ENCODE measurements at places on chromosomes 6 and 20. TPM values are rescaled to one million over a fixed set of nuclear protein-coding genes. Genes with fewer than 3 reads are reported as not detected.
A peak's percentile ranks its signal among the peaks of the same experiment; 100 is the strongest.

DNA sequence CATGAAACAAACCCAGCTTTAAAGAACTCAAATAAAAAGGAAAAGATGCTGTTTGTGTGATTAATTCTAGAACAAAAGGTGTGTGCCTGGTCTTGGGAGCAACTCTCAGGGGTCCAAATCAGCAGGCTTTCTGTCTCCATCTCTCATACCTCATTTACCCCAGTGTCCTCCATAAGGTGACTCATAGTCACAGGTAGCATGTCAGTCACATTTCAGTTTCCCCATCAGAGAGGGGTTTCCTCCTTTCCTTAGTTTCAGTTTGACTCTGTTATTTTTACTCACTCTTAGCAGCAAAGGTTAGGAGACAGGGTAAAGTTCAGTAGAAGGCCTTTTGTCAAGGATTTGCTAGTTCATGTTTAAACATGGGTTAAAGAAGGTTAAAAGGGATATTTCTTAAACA lies 46.2 kb downstream of the OGFRL1 start:
- DNase-seq: no peak

DNA sequence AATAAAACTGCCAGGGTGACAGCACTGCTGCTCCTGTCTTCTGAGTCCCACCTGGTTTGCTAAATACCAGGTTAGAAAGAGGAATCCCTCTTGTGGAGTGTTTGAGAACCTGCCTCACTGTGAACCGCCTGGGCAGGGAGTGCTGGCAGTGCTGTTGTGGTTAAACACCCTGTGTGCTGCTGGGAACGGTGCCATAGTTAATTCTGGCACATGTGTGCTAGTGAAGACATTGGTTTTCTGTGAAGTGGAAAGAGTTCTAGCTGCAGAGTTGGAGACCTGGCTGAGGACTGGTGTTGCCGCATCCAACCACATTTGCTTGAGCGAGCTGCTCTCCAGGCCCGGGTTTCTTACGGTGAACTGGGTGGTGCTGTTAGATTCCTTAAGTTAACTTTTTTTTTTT lies 72.7 kb downstream of the IGF2R start:
- no peak for DNase-seq

- DNase-seq: no peak
Measured at GRCh38 chr6:117399126-117399525, 26.6 kb downstream of the ROS1 start.

DNA sequence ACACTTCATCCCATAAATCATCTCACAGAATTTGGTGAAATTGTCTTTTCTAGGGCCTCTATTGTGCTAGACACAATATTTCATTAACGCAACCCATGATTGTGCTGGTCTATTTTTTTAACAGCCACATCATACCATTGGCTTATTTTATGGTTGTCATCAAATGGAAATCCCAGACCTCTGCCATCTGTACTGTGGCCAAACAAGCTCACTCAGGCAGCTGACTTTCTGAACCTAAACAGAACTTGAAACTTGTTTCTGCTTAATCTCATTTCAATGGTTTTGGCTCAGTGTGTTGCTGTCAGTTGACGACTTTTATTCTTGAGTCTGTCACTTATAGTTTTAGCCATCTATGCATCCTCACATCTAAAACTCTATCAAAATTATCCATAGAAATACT lies 111.8 kb downstream of the HAO1 start:
- no peak for DNase-seq

GRCh38 chr6:156719395-156719719 lies 57.8 kb upstream of the ARID1B start:
- DNase-seq: no peak

GRCh38 chr6:56214041-56214702 lies 33.2 kb downstream of the COL21A1 start:
- no peak for DNase-seq

- no peak for DNase-seq
Measured at GRCh38 chr6:3872370-3872854, 23.2 kb downstream of the FAM50B start.

GRCh38 chr6:158852312-158853071 lies 33.3 kb upstream of the EZR start:
- no peak for DNase-seq

DNA sequence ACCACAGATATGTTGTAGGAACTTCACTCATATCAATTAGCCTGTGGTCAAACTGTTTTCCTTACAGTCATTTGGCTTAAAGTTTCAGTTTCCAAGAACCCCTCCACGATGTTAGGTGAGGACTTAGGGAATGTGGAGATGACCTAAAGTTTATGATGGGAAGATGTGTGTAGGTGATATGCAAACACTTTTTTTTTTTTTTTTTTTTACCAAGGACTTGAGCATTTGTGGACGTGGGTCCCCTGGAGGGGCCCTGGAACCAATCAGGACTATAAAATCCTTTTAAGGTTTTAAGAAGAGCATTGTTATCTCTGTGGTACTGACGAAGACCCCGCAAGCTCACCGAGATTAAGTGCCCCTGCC lies 478 bp upstream of the MTHFD1L start:
- peak; percentile 43 for DNase-seq

DNA sequence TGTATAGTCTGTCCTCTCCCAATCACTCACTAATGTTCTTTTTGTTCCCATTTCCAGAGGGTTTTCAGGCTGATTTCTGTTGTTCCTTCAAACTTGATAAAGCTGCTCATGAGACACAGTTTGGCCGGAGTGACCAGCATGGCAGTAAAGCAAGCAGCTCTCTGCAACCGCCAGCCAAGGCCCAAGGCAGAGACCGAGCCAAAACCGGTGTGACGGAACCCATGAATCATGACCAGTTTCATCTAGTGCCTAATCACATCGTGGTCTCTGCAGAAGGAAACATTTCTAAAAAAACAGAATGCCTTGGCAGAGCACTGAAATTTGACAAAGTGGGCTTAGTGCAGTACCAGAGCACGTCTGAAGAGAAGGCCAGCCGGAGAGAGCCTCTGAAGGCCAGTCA lies 14.8 kb upstream of the RPL7L1 start:
- no peak for DNase-seq

- DNase-seq: no peak
Measured at GRCh38 chr6:11964729-11965335, 47.3 kb upstream of the HIVEP1 start.

GRCh38 chr20:47711046-47711752 lies 74.1 kb downstream of the SULF2 start:
- DNase-seq: no peak

DNA sequence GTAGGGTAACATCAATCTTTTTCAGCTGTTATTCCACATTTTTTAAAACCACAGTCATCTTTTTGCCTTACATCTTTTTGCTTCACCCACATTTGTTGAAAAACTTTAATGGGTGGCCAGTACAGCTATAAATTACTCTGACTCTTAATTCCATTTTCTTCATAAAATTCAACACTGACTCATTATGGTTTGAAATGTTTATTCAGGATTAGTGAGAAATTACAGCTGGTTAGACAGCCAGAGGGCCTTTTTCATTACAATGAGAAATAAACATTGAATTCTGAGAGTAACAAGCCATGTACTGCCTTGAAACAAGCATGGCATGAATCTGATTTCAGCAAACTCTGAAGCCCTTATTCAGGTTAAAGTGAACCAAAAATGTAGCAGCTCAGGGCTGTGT lies 19.5 kb downstream of the NDUFAF4 start:
- DNase-seq: no peak

GRCh38 chr6:40482532-40482931 lies 104.6 kb downstream of the LRFN2 start:
- no peak for DNase-seq

- no peak for DNase-seq
Measured at GRCh38 chr6:75098709-75099108, 107.1 kb downstream of the COL12A1 start.

GRCh38 chr6:56757588-56757984 lies 114.9 kb upstream of the DST start:
- peak; percentile 72 for DNase-seq

- DNase-seq: no peak
Measured at GRCh38 chr6:53251033-53251672, 97.6 kb downstream of the ELOVL5 start.

DNA sequence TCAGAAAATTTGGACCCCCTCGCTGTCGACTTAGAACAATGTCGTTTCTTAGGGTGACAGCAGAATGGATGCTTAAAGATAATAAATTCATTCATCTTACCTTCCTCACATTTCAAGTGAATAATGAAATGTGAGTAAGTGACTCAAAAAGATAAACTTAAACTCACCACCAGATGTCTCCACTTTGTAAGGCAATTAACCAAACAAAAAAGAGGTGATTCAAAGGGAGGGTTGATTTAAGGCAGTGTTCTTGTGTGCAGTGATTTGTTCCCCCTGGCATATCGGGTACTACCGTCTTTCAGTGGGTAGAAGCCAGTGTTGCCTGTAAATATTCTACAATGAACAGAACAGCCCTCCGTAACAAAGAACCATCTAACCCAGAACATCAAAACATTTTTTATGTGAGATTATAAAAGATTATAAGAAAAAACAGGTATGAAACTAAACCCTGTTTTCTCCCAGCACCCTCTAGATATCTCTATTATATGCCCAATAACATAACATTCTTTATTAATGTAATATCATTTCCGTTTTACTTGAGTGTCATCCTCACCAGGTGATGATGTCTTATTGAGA lies 589.7 kb downstream of the CBLN4 start:
- DNase-seq: peak; percentile 71

DNA sequence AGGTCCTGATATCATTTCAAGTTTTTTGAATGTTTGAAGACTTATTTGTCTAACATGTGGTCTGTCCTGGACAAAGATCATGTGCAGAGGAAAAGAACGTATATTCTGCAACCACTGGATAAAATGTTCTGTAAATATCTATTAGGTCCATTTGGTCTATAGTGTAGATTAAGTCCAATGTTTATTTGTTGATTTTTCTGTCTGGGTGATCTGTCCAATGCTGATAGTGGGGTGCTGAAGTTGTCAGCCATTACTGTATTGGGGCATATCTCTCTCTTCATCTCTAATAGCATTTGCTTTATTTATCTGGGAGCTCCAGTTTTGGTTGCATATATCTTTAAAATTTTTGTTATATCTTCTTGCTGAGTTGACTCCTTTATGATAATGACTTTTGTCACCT lies 258.4 kb upstream of the CITED2 start:
- no peak for DNase-seq

DNA sequence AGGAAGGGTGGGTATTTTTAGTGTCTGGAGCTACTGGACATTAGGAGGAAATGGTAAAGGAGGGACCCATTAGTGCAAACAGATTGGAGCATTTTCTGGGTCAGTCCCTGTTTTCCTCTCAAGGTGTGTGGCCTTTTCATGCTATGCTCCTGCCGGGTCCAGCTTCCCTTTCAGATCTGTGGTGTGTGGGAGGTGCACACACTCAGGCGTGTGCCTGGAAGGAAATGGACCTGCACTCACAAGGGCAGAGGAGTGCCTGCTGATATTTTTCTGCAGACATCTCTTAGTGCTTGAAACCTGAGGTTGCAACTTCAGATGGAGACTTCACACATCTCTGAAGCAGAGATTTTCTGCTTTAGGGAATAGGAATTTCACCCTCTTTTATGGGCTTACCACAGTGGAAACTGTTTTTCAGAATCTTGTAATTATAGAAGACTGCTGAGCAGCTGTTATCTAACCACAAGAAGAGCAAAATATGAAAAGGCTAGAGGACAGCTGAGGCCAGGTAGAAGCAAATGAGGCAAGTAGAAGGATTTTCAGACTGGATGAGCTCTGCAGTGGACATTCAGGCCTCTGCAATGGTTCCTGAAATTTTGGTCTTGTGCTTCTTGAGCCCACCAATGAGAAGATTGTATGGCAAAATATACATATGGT lies 764.3 kb downstream of the QKI start:
- DNase-seq: no peak

GRCh38 chr6:28264834-28265401 lies 2.0 kb upstream of the ZSCAN26 start:
- no peak for DNase-seq

DNA sequence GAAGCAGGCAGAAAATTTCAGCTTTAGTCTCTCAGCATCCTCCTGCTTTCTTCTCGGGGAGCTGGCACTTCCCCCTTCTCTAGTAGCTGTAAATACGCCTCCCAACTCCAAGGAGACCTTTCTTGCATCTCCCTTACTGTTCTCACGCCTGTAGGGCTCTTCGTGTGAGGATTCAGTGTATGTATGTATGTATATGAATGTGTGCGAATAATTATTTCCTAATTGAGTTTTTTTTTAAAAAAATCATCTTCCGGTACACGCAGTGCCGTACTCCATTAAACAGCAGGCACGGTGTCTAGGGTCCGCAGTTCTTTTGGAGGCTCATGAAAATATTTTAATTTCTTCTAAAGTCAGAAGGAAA lies 85.4 kb downstream of the HFE start:
- peak; percentile 84 for DNase-seq

MUC22 gene
- not detected for total RNA-seq

CFB gene
- 0.22 TPM for total RNA-seq

ASIP gene
- not detected for total RNA-seq

SPINT4 gene
- not detected for total RNA-seq

NKAIN4 gene
- total RNA-seq: not detected

HAO1 gene
- total RNA-seq: not detected

LRRC1 gene
- 1.4 TPM for total RNA-seq

All from Karpas-422 (cell line).